ENCODE measurements at places on chromosomes 12 and 14.

GRCh38 chr14:28323951-28324741, 442.4 kb upstream of the FOXG1 start:
- no peak for DNase-seq

DNA sequence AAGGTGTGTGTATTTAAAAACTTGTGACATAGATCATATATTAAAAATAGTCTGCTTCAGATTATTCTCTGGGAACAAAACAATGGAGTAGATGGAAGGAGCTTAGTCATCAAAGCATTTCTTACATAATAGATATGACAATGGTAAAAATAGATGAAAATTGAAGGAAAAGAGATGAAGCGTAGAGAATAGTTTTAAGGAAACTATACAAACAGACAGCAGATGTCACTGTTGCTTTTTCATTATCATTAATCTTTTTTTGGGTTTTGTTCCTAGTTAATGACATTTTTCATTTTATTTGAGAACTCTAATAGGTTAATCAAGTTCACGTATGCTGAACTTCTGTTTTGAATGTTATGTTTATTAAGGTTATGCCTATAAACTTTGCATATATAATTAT, 149.2 kb upstream of the FBXO33 start:
- peak; percentile 14 for DNase-seq

DNA sequence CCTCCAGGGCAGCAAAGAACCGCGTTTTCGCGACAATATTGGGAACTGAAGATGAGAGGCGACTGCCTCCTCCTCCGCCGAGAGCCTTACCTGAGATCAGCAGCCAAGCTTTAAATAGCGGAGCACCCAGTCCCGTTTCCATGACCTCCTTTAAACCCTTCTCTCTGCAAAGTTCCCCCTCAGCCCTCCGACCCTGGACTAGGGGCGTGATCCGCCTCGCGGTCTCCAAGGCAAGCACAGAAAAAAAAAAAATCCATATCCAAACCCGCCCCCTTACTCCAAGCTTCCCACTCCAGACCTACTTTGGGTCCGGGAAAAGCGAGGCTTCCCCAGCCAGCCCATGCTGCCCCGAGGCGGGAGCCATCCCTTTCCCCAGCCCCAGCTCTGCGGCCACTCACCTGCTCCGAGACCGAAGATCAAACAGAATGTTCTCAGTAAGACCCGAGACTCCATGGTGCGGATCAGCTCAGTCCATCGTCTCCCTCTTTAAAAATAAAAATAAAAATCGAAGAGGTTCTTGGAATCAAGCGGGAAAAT, 630 bp downstream of the NELL2 start:
- no peak for DNase-seq

GRCh38 chr14:67738740-67739504, 37.2 kb downstream of the RDH12 start:
- no peak for DNase-seq

- DNase-seq: peak; percentile 63
Observed at GRCh38 chr12:64124511-64125197, 97.4 kb downstream of the KICS2 start.

DNA sequence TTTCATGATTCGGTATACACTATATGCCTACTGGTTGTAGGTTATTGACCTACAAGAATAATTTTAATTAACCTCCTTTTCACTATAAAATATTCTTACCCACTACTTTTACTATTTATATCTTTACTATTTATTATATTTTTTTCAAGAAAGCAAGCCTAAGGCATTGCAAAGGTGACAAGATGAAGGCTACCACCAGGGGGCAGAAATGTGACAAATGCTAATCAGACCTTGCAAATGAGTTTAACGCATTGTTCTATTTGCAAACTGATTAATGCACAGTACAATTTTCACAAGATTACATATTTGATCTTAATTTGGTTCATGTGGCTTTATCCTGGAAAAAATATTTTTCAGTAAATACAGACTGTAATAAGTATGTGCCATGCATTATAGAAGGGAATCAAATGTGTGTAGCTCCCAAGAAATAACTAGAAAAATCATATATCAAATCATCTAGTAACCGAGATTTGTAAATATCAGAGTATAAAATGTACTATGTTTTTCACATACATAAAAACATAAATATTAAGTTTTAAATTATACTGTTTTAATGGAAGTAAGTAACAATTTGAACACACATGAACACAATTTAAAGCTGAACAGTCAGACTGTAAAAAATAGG, 107.0 kb downstream of the ADAMTS20 start:
- DNase-seq: peak; percentile 42

GRCh38 chr12:117718559-117718958, 250.2 kb downstream of the KSR2 start:
- DNase-seq: no peak

- DNase-seq: no peak
Observed at GRCh38 chr12:112122823-112123690, 2.3 kb upstream of the TRAFD1 start.

DNA sequence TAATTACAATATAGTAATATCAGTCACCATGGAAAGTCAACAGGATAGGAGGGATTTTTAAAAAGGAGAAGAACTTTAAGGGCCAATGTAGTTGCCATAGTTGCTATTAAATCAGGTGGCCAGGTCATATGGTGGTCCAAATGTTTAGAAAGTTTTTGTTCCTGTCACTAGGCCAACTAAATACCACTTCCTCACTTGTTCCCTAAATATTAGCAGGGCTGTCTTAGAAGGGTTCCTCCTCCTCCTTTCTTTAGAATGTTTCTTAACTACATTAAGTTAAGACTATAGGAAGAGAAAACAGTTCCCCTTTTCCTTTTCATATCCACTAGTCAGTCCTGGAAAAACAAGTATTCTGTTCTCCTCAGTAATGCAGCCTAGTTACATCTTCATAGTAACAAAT, 50.3 kb downstream of the MON2 start:
- DNase-seq: no peak

DNA sequence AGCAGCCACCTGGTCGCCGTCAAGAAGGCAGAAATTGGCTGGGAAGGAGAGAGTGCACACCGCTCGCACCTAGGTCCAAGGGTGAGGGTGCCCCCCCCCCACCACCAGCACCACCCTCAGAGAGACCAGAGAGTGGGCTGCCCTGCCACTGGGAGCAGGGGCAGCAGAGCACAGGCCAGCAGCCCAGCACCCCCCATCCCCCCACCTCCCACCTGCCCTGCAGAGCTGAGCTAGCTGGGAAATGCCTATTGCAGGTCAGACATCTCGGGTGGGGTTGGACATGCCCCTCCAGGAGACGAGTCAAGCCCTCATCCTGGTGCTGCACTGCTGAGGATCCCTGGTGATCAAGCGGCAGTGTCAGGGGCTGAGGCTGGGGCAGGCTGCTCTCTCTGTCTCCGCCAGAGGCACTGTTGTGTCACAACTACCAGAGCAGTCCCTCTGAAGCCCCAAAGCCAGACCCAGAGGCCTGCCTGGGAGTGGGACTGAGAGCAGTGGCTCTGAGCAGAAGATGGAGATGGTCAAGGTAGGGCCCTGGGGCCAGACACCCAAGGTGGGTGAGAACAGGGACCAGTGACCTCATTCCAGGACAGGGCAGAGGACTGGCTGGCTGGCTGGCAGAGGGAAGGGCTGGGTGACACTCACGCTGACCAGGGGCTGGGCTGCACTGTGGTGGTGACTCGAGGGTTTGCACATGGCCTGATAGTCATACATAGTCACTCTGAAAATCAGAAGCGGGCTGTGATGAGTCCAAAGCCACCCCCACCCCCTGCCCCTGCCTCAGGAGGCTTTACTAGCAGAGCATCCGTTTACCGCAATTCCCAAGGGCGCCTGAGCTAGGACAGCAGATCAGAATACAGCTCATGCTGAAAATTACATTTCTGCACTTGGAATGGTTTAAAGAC, 19.7 kb upstream of the LRTM2 start:
- DNase-seq: peak; percentile 4

- DNase-seq: peak; percentile 51
Observed at GRCh38 chr12:95582230-95583058, 31.2 kb upstream of the USP44 start.

GRCh38 chr14:62409169-62409568, 636.1 kb downstream of the KCNH5 start:
- no peak for DNase-seq

- no peak for DNase-seq
Observed at GRCh38 chr14:39276579-39277114, 42.9 kb downstream of the MIA2 start.

- DNase-seq: no peak
Observed at GRCh38 chr14:95834496-95834895, 42.1 kb upstream of the TUNAR start.

- no peak for DNase-seq
Observed at GRCh38 chr14:23421594-23421993, 13.5 kb upstream of the MYH6 start.

DNA sequence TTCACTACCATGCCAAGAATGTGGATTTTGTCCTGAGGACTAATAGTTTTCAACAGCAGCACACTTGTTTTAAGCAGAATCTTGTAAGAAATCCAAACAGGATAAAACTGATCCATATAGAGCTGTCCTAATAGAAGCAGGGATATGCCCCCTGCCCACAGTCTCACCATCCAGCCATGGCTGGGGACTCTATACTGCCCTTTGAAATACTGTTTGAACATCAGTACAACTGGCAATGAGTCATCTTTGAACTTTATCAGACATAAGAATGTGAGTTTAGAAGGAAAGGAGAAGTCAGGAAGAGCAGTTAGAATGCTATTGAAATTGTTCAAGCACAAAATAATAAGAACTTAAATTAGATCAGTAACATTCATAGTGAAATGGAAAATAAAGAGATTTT, 3.8 kb upstream of the C12orf42 start:
- no peak for DNase-seq

- no peak for DNase-seq
Observed at GRCh38 chr12:131152587-131152986, 198.9 kb downstream of the ADGRD1 start.

Data from NCI-H748 treated with DMSO at 0.1 percent for 48 hours (cell line).